Fibroblast of lung (primary cell): ENCODE measurements at places on chromosomes 2 and 18. TPM values are rescaled to one million over a fixed set of nuclear protein-coding genes. Genes with fewer than 3 reads are reported as not detected.

FTCDNL1 gene
- total RNA-seq: 2.3 and 3.6 TPM in 2 replicates

AQP12A gene
- total RNA-seq: not detected in 2 replicates

ANKRD30BL gene
- not detected in 2 replicates for total RNA-seq

AQP12B gene
- total RNA-seq: not detected in 2 replicates

RAPGEF4 gene
- 1.3 and 3.0 TPM in 2 replicates for total RNA-seq

ANKRD53 gene
- 0.26 and 1.3 TPM in 2 replicates for total RNA-seq

TMEM18 gene
- total RNA-seq: 15.2 and 17.7 TPM in 2 replicates

MYO5B gene
- under 0.01 TPM in 2 replicates for total RNA-seq

DCC gene
- total RNA-seq: not detected in 2 replicates

VIT gene
- total RNA-seq: 0.17 and 0.77 TPM in 2 replicates
